ENCODE measurements at places on chromosomes 5 and 9.

GRCh38 chr5:142551338-142552067, 134.4 kb downstream of the FGF1 start:
- no peak for DNase-seq

- no peak for DNase-seq
These were observed 18.0 kb downstream of the TRIM7 start for GRCh38 chr5:181186986-181187499.

DNA sequence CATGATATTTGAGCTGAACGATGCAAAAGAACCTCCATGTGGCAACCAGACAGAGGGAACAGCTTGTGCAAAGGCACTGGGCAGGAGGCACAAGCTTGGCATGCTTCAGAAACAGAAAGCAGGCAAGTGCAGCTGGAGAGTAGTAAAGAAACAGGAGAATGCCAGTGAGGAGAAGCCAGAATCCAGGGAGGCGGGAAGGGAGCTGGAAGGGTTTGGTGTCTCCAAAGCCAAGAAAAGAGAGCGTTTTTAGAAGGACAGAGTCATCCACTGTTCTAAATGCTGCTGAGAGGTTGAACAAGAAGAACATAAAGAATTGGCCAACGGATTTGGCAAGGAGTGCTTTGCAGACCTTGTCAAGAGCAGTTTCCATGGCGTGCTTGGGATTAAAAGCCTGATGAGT, 124.7 kb downstream of the TLE1 start:
- no peak for DNase-seq

- DNase-seq: no peak
These were observed 45.9 kb upstream of the RPL26L1 start for GRCh38 chr5:172913117-172913850.

DNA sequence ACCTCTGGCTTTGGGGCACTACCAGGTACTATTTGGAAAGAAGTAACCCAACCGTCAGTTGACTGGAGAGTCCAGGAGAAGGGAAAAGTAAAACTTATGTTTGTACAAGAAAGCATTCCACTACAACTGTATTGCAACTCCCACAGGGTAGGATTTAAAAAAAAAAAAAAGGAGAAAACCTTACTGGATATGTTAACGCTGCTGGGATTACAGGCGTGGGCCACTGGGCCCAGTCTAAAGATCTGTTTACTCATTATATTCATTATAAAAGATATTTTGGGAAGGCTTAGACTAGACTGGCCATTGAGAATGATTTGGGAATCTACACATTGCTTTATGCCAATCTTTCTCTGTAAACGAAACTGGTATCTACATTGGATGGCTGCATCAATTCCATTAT, 86.6 kb downstream of the USP20 start:
- no peak for DNase-seq

DNA sequence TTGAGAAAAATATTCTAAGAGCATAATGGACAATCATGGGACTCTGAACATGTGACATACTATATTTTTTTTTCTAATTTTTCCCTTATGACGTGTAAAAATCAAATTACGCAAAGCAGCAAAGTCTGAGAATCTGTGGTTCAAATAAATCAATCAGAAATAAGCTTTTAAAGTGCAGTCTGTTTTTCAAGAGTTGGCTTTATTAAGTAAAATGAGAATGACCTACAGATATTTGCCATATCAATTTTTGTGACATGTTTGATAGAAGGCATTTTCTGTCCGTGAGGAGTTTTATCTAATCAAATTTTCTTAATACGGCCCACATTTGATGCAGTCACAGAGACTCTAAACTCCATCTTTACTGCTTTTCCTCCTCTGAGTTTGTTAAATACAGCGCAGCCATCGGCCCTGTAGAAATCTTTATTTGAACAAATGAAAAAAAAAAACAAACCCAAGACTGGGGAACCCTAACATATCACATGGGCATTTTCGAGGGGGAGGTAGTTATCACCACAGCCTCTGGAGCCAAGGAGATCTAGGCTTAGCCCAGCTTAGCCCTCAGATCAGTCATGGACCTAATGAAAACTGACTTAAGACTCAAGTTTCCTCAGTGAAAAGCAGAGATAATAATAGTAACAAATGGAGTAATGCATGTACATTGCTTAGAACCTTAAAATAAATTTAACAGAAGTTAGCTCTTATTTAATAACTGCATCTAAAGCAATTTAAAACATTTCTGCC, 263.6 kb upstream of the C9orf72 start:
- DNase-seq: no peak

GRCh38 chr5:135139381-135140134, 105.5 kb upstream of the PITX1 start:
- no peak for DNase-seq

DNA sequence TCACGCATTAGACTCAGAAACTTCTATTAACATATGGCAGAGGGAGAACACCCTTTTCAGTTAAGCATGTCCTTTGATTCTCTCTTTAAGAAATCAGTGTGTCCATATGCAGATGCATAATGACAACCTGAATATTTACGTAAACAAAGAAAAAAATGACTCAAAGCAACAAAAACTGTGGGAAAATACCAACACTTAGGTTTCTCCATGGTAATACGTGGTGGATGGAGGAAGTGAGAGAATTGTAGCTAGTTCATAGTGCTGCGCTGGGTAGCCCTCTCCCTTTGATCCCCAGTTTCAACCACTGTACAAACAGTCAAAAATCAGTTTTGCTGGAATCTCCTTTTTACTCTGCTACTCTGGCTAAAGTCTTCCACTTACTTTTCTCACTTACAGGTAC, 2.0 kb upstream of the MAP3K1 start:
- no peak for DNase-seq

- no peak for DNase-seq
These were observed 2.8 kb upstream of the CDK7 start for GRCh38 chr5:69231851-69232250.

GRCh38 chr9:74064702-74065101, 432.4 kb upstream of the RORB start:
- no peak for DNase-seq

GRCh38 chr9:71571186-71571585, 197.1 kb downstream of the CEMIP2 start:
- DNase-seq: no peak

Data from CD4-positive, alpha-beta T cell treated with Interleukin-12 subunit alpha and Interleukin-12 subunit beta, for 1 hour (primary cell).